ENCODE measurements at places on chromosomes 2 and 18. TPM values are rescaled to one million over a fixed set of nuclear protein-coding genes. Genes with fewer than 3 reads are reported as not detected.

- peak; percentile 21 for DNase-seq
Observed at GRCh38 chr18:35524226-35524625, 26.5 kb upstream of the INO80C start.

- DNase-seq: no peak
Observed at GRCh38 chr2:214730800-214731407, 78.6 kb downstream of the BARD1 start.

- DNase-seq: no peak
Observed at GRCh38 chr2:191188550-191189093, 37.8 kb upstream of the STAT4 start.

Gene SCN2A
- 0.07 TPM for total RNA-seq

GRCh38 chr18:9766076-9766481 lies 58.0 kb downstream of the RAB31 start:
- no peak for DNase-seq

All from heart right ventricle (tissue), 16 donors.